Endothelial cell of umbilical vein (primary cell): ENCODE measurements at places on chromosomes 7 and 10.

DNA sequence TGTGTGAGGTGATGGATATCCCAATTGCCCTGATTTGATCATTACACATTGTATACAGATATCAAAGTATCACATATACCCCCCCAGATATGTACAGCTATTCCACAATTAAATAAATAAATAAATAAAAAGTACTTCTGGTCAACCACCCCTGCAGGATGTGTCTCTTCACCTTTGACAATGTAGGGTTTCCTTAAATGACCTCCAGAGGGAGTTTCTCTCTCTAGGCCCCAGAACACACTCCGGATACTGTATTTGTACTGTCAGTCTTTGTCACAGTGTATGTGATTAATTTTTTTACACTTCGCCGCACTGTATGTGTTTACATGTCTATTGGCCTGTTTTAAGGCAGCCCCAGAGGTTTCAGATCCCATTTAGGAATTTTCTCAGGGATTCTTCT, 123.6 kb downstream of the ADCYAP1R1 start:
- no peak for DNase-seq

DNA sequence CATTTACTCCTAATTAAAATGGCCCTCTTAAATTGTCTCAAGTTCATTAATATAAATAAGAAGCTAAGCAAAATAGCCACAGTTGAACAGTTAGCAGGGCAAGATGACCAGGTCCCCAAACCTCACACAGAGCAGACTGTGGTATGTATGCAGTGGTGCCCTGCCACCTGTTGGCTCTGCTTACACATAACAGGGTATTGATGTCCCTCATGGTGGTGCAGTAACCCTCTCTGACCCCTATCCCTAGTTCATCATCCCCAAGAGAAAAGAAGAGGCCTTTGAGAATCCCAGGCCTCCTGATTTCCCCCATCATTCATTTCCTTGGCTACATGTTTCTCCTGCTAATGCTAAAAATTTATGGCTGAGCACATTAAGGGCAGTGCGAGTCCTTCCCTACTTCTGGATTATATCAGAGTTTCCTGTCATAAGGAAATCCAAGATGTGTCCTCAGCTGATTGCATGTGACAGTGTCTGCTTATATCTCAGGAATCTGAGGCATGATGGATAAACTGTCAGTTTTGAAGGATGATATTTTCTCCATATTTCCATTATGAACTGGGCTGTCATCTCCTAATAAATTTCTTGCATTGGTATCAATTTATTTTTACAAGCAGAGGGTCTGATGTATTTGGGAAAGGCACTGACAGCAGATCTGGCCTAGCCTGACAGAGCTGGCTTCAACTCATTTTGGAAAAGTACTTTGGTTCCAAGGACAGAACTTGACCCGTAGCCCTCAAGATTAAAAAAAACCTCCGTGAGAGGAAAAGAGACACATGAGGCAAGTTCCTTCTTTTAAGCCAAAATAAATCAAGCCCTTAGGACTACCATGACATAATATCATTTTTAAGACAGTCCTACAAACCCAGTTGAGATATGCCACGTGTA, 880.6 kb downstream of the LRMDA start:
- peak; percentile 32 for DNase-seq

DNA sequence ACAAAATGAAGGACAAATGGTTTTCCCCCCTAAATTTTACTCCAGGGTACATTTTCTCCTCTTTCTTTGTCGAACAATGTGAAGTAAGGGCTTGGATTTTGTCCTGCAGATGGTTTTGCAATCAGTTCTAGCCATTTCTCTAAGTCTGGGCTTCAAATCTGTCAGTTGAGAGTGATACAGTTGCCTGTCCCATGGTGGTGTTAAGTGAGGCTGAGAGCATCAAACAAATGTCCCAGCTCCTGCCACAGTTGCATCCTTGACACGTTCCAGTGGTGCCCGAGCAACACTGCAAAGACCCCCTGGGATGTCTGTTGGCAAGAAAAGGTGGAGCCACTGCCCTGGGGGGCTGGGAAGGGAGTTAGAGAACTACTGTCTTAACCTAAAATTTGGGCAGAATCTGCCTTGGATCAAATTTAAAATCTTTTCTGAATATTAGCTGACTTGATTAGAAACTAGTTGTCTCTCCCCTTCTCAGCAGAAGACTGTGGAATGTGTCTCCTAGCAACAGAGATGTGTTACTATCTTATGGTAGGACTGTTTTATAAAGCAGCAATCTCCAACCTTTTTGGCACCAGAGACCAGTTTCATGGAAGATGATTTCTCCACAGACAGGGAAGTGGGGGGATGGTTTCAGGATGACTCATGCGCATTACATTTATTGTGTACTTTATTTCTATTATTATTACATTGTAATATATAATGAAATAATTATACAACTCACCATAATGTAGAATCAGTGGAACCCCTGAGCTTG, 102.0 kb upstream of the STEAP1B start:
- DNase-seq: peak; percentile 34

DNA sequence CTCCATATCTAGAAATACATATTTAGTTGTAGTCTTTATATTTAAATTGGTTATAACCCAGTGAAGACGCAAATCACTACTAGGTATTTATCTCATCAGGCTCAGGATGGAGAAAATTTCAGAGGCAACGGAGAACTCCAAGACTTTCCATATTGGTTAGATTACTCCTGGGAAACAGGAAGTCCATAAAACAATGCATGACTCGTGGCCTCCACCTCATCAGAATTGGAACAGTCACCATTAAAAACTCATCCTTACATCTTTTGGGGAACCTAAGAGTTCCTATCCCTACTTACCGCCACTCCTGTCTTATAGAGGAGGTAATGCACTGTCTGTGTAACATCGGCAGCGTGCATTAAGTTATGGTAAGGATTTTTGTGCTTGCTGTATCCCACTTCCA, 177.6 kb downstream of the PPP1R17 start:
- DNase-seq: no peak

- no peak for DNase-seq
These were observed 153.2 kb downstream of the MAD1L1 start for GRCh38 chr7:2079332-2080059.

- no peak for DNase-seq
These were observed 237.6 kb downstream of the DIP2C start for GRCh38 chr10:451856-452255.

GRCh38 chr7:40211276-40212003, 76.6 kb downstream of the SUGCT start:
- DNase-seq: peak; percentile 61

- peak; percentile 16 for DNase-seq
These were observed 76.9 kb downstream of the FAM171A1 start for GRCh38 chr10:15293862-15294842.
